ENCODE measurements at places on chromosomes 11 and 22. TPM values are rescaled to one million over a fixed set of nuclear protein-coding genes. Genes with fewer than 3 reads are reported as not detected.

Gene IGLL5
- polyA plus RNA-seq, result not detected

Gene SYT7
- polyA plus RNA-seq, result 18.3 TPM

Gene POLD4
- polyA plus RNA-seq, result not detected

Gene APOBEC3G
- polyA plus RNA-seq, result not detected

Gene SYCE3
- 43.1 TPM for polyA plus RNA-seq

Gene MMP27
- polyA plus RNA-seq, result not detected
